Left cardiac atrium (tissue), 4 donors: ENCODE measurements at places on chromosomes 16 and 17. TPM values are rescaled to one million over a fixed set of nuclear protein-coding genes. Genes with fewer than 3 reads are reported as not detected.

Gene LRRC75A
- 0.60 TPM for total RNA-seq

Gene LCAT
- total RNA-seq, result 12.8 TPM

Gene ACSM5
- 3.6 TPM for total RNA-seq

Gene NTN1
- 167 TPM for total RNA-seq

Gene GNPTG
- 44.3 TPM for total RNA-seq

Gene HBA1
- total RNA-seq, result 232 TPM

Gene LGALS9B
- not detected for total RNA-seq

Gene KRT24
- not detected for total RNA-seq

Gene KRTAP9-2
- total RNA-seq, result not detected

Gene CLEC18A
- total RNA-seq, result 0.21 TPM

Gene TNRC6C
- 21.1 TPM for total RNA-seq

Gene IGFALS
- not detected for total RNA-seq

Gene AOC3
- 56.6 TPM for total RNA-seq

Gene PPY
- not detected for total RNA-seq

Gene USP7
- 56.0 TPM for total RNA-seq

Gene CIBAR2
- not detected for total RNA-seq

Gene TUFM
- 167 TPM for total RNA-seq

Gene FOXC2
- total RNA-seq, result 5.3 TPM
